ENCODE measurements at places on chromosomes 2 and 18.
A peak's percentile ranks its signal among the peaks of the same experiment; 100 is the strongest.

DNA sequence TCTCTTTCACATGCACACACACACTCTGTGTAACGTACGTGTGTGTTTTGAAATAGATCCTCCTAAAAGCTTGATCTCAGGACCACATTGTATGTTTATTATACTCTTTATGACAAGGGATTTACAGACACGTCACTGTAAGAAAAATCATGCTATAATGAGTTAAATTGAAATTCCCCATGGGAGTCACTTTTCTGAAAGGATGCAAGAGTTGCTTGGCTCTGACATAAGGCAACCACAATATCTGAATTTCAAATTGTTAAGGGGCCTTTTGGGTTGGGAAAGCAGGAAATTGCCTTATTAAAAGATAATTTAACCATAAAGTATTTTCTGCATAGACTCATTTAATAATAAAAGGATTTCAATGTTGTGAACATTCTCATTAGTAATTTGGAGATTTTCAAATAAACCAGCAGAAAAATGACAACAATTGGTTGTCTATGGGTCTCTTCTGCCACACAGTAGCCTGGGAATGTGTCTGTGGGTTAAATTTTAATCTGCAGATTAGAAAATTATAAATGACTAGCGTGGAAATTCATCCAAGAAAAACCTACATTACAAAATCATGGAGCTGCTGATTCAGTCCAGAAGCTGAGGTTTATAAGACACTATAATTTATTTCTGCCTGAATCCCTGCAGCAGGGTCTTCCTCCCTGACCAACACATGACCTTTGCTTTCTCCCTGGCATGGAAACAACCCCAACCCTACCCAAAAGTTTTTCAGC lies 75.9 kb upstream of the PID1 start:
- DNase-seq, result peak; percentile 31

- no peak for DNase-seq
These were observed 367.4 kb upstream of the MYT1L start for GRCh38 chr2:2698182-2699120.

DNA sequence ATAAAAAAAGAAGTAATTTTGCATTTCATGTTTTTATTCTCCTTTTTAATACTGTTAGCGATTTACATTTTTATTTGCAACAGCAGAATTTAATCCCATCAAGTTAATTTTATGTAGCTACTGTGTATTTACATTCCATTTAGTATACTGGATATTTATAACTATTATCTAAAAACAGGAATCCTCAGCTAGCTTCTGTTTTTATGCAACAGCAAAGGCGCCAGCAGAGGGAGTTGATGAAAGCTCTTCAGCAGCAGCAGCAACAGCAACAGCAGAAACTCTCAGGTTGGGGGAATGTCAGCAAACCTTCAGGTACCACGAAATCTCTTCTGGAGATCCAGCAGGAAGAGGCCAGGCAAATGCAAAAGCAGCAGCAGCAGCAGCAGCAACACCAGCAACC lies 26.2 kb upstream of the SNORC start:
- no peak for DNase-seq

- no peak for DNase-seq
These were observed 48.4 kb downstream of the UNC50 start for GRCh38 chr2:98656800-98657199.

DNA sequence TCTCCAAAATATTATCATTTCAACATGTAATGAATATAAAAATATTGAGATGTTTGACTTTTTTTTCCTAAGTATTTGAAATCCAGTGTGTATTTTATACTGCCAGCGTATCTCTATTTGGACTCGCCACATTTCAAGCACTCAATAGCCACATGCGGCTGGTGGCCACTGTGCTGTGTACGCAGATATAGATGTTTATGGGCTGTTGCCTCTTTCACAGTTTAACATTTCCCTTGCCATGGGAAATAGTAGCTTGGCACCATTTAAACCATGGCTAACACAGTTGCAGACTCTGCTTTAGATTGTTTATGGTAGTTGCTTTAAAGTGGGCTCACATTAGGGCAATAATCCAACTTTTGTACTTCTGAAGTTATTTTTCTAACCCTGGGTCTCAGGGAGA lies 136.6 kb upstream of the ITGB6 start:
- DNase-seq, result no peak

- DNase-seq, result no peak
These were observed 746.9 kb downstream of the SLC4A3 start for GRCh38 chr2:220374282-220374681.

GRCh38 chr2:226869371-226869770 lies 33.5 kb downstream of the RHBDD1 start:
- DNase-seq, result no peak

- no peak for DNase-seq
These were observed 872.6 kb downstream of the BCL11A start for GRCh38 chr2:59680863-59681262.

- DNase-seq, result no peak
These were observed 225.7 kb downstream of the TMX3 start for GRCh38 chr18:68489013-68489792.

- DNase-seq, result no peak
These were observed 31.7 kb upstream of the COBLL1 start for GRCh38 chr2:164873210-164873908.

- DNase-seq, result no peak
These were observed 24.2 kb downstream of the LDLRAD4 start for GRCh38 chr18:13242797-13243196.

DNA sequence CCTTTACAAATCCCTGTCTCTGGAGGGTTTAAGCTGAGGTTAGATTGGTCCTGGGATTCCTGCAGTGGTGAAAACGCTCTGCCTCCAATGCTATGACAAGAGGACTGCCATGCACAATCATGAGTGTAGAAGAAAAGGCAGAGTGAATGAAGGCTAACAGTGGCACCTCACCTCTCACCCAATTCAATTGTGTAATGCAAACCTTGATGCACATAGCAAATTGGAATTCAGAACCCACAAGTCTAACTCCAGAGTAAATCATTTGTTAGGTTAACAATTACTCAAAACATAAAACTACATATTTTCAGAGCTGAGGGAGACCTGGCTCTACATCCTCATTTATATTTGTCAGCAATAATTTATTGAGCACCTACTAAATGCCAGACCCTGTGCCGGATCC lies 1.8 kb downstream of the TGFBRAP1 start:
- no peak for DNase-seq

GRCh38 chr18:46261799-46262198 lies 157.6 kb downstream of the HAUS1 start:
- no peak for DNase-seq

- no peak for DNase-seq
These were observed 50.9 kb downstream of the ADI1 start for GRCh38 chr2:3468296-3468988.

- DNase-seq, result no peak
These were observed 78.5 kb upstream of the L3MBTL4 start for GRCh38 chr18:6493194-6493593.

DNA sequence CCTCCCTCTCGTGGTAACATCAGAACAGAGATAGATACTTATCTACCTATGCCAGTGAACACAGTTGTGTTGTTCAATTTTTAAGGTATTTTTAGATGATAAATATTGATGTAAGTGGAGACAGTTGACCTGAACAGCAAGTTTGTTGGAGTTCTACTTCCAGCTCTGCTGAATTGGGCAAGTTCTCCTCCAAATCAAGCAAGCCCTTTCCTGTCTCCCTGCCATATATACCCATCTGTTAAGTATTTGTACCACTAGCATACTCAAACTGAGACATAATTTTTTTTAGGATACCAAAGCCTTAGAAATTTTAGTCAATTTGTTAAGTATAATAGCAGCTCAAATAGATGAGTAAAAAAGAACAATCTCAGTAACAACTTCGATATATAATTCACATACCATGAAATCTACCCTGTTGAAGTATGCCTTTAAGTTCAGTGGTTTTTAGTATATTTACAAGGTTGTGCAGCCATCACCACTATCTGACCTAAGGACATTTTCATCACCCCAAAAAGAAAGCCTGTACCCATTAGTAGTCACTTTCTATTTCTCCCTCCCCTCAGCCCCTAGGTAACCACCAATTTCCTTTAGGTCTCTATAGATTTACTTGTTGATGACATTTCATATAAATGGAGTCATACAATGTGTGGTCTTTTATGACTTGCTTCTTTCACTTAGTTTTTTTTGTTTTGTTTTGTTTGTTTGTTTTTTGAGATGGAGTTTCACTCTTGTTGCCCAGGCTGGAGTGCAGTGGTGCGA lies 61.8 kb downstream of the COX7A2L start:
- no peak for DNase-seq

GRCh38 chr2:178205853-178206521 lies 11.7 kb downstream of the OSBPL6 start:
- no peak for DNase-seq

GRCh38 chr2:109542384-109542783 lies 71.4 kb downstream of the SEPTIN10 start:
- no peak for DNase-seq

GRCh38 chr18:79570266-79571201 lies 109.1 kb upstream of the CTDP1 start:
- DNase-seq, result no peak

DNA sequence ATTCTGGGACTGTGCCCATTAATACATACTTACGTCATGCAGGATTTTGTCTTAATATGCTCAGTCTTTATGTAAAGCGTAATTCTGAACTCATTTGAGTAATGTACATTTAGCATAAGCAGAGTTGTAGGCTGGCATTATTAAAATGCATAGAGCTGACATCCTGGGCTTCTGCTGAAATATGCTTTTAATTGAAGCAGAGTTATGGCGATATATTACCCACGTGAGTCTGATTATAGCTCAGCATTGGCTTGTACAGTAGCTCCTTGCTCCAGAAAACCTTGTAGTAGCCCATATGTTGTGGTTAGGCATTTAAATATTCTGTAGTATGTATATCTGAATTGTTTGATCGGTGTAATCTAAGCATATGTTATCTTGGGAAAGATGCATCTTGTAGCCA lies 233.9 kb downstream of the PTGR3 start:
- no peak for DNase-seq

DNA sequence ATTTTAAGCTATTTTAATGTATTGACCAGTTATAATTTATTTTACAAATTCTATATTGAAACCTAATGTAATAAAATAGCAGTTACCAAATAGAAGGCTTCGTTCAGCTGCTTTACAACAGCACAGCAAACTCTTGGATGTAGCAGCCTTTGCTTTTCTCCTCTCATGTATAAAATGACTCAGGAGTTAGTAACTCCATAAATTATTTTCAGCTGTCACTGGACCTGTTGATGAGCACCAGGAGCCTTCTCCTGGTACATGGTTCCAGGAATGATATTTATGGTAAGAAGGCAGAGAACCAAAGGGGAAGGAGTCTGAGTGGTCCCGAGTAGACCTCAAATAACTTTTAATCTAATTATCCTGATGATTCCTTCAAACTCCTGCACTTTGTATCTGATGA lies 256.4 kb upstream of the NETO1 start:
- DNase-seq, result peak; percentile 34

DNA sequence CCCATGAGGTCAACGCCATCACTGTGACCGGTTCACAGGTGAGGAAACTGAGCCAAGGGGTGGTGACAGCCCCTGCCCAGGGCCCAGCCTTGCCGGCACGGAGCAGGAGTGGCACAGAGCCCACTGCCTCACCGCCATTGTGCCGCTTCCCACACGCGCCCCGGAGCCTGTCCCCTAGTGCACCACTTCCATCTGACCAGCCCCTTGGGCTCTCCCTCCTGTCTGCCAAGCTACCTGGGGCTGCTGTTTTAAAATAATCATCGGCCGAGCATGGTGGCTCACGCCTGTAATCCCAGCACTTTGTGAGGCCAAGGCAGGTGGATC lies 49.7 kb upstream of the GLI2 start:
- DNase-seq, result no peak

DNA sequence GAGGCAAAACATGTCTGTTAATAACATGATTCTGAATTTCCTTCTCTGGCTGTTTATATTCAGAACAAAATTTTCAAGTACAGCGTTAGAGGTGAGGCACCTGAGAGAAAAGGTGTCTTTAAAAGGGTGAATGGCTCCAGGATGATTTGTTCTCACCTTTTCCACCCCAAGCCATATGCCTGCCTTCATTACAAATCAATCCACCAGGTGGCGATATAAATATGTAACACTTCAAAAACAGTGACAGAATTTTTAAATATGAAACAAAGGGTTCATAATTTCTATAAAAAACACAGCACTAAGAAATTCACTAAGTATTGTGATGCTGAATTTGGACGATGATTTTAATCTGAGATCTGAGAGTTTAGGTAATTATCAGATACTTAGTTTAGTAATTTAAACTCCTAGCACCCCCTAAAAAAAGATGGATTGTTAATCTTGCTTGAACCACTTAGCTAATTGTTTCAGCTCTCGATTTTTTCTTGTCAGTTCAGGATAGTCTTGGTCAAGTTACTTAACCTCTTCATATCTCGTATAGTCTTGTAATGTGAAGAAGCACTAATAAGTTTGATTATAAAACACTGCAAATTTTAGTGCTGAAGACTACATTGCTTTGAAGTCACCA lies 528.8 kb downstream of the CPS1 start:
- peak; percentile 70 for DNase-seq

- DNase-seq, result no peak
These were observed 99.7 kb downstream of the INHBB start for GRCh38 chr2:120445449-120446143.

GRCh38 chr18:417495-417894 lies 83.0 kb downstream of the COLEC12 start:
- no peak for DNase-seq

DNA sequence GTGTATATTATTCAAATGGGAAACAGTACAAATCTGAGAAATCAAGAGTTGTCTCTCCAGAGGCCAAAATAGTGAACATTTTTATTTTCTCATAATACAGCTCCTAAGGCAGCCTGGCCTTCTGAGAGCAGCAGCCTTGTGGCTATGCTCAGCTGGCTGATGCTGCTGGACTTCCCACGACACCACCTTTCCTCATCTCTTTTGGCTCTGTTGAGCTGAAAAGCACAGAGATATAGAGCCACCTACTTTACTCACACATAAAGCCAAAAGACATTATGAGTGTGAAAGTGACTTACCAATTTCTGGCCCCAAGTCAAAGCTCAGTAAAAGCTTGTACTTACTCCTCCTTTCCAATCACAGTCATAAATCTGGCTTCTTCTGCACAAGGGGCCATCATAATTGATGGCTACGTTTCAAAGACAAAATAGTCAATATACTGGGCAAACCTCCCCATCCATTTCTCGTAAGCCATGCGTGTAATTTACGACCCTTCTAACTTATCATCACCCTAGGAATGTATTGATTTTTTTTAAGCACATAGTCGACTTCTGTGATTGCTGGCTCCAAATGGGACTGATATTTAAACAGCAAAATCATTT lies 18.6 kb upstream of the REG3A start:
- DNase-seq, result no peak

GRCh38 chr2:143132355-143132754 lies 3.1 kb downstream of the ARHGAP15 start:
- DNase-seq, result no peak

DNA sequence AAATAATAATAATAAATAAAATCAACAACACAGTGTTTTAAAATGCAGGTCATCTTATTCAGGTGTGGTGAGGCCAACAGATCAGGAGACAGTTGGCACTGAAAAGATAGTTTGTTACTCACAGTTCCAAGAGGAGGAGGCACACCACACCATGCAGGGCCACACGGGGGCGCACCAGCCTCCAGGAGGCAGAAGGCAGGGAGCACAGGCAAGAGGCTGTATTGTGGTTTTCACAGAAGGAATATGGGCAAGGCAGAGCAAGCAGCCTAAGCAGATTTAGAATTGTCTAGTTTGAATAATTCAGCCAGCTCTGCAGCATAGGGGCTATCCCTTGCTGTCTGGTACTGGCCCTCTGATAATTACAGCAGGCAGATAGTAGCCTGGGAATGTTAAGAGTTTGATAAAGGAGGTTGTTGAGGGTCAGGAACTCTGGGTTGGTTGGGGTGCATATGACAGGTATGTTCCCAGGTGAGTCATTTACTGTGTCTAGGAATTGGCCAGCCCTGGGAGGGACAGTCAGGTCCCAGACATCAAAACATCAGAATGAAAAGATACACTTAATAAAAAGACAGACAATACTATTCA lies 31.3 kb downstream of the KIAA2012 start:
- peak; percentile 69 for DNase-seq

Data from fibroblast of the aortic adventitia (primary cell).